HFFc6 (cell line): ENCODE measurements at places on chromosomes 3 and 15.

DNA sequence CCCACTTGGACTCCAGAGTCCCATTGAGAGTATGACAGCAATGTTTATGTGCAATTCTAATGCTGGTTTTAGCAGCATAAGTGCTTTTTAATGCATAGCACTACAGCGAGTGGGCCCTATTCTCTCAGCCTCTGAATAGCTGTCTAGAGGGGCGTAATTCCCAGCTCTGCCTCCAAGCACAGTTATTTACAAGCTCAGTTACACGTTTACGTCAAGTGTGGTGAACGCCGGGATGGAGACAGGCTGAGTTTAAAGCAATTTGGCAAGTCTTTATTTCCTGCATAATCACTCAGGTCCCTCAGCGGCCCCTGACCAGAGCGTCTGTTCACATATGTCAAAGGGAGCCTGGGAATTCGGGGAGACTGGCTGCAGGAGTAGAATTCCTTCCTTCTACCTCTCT, 43.9 kb downstream of the SOX14 start:
- no peak for DNase-seq

DNA sequence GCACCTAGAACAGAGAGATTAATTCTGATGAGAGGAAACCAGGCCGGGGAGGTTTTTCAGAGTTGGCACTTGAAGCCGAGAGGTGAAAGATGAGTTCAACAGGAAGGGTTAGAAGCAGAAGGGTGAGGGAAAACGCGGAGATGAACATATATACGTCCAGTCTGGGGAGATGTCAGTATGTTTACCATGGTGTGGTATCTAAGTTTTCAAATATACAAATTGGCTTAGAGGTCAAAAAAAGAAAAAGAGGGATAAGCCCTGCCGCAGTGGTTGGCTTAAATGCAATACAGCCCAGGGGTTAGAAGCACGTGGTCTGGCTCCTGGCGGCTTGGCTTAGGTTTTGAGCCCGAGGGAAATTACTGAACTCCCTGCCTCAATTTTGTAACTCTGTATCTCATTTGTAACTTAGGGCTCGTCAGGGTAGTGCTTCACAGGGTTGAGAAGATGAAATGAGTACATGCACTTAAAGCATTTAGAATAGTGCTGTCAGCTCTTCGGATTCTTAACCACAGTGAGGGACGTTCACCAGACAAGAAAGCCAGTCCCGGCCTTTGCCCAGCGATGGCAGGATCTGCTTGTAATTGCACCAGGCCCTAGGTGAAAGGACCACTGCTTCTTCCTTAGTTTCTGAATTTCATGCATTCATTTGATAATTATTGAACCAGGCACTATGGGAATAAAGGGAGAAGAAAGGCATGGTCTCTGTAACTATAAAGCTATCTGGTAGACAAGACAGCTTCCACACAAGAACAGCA, 6.4 kb downstream of the HES1 start:
- DNase-seq, result no peak

GRCh38 chr3:50545781-50546180, 21.8 kb downstream of the C3orf18 start:
- DNase-seq, result no peak

- DNase-seq, result no peak
Observed at GRCh38 chr15:25175033-25175788, 220.4 kb downstream of the SNRPN start.

- no peak for DNase-seq
Observed at GRCh38 chr3:171557173-171557572, 97.0 kb upstream of the TNIK start.

- peak; percentile 9 for DNase-seq
Observed at GRCh38 chr15:66472176-66472999, 25.2 kb downstream of the SNAPC5 start.

DNA sequence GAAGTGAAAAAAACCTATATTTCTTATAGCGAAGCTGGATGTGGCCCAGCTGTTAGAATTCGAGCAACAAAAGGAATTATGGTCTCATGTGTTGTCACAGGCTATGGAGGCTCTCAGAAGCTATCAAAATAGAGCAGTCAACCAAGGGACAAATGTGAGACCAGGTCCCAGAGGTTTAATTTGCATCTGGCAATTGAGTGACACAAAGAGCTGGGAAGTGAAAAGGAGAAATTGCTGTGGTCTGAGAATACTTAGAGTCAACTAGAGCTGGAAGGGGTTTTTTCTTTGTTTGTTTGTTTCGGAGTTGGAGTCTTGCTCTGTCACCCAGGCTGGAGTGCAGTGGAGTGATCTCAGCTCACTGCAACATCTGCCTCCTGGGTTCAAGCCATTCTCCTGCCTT, 61.3 kb upstream of the SMAD3 start:
- no peak for DNase-seq

- DNase-seq, result no peak
Observed at GRCh38 chr3:65581313-65581712, 457.4 kb downstream of the MAGI1 start.

GRCh38 chr3:133527081-133527715, 46.3 kb upstream of the CDV3 start:
- no peak for DNase-seq

DNA sequence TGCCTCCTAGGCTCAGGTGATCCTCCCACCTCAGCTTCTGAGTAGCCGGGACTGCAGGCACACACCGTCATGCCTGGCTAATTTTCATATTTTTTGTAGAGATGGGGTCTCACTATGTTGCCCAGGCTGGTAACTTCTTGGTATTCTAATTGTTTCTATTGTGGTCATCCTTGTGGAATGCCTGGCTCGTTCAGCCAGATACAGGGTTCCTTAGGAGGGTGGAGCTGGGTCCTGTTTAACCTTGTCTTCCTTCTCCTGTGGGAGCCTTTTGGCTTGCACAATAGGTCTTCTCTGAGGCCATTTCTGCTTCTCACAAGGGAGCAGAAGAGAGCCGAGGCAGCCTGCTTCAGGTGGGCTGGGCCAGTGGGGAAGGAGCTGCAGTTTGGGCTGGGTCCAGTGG, 15.7 kb downstream of the PLEKHO2 start:
- DNase-seq, result peak; percentile 65

GRCh38 chr15:92533298-92533697, 122.3 kb downstream of the FAM174B start:
- no peak for DNase-seq

- peak; percentile 57 for DNase-seq
Observed at GRCh38 chr15:80615783-80616391, 79.2 kb upstream of the ABHD17C start.

DNA sequence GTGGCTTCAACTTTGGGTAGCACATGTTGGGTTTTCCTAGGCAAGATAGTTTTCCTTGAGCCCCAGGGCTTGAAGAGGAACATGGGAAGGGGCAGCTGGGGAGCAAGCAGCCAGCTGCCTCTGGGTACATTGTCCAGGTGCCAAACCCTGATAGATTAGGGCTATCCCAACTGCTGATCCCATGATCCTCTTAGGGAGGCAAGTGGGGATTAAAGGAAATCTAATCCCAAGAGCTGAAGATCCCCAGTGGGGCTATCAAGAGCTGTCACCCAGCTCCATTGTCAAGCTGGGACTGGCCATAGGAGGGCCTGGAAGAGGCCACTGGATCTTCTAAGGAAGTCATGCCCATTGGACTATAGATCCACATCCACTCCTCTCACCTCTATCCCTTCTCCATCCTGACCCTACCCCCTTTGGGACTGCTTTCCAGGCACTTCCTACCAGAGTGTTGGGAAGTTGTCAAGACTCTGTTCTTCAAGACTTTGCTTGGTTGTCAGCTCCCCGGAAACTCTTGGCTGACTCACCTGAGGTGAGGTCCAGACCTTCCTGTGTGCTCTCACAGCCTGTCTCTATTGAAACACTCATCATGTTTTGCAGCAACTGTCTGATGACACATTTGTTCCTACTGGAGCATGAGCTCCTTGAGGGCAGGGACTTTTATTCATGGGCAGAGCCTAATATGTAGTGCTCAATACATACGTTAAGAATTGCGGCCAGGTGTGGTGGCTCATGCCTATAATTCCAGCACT, 5.9 kb downstream of the CAMK2N2 start:
- no peak for DNase-seq

DNA sequence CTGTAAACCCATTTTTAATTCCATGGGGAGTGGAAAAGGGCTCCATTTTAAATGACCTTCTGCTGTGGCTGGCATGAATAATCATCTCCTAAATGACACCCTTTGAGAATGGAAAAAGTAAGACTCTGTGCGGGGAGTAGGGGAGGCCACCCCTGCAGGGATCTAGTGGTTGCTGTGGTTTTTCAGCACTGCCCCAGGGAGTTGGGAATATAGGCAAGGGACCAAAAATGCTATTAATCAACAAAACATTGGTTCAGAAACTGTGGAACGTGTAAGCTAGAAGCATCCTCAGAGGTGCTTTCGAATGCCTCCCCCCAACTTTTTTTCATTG, 30.1 kb upstream of the ADAMTS7 start:
- DNase-seq, result no peak

DNA sequence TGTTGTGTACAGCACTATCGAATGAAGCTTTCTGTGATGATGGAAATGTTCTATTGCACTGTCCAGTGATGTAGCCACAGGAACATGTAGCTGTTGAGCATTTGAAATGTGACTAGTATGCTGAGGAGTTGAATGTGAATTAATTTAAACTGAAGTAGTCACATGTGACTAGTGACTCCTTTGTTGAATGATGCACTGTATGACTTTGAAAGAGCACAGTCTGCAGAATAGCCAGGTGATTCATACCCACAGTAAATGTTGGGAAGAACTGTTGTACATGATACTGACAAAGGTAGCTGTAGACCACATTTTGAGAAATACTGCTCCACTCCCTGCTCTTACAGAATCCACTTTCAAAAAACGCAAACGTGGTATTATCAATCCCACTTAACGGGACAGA, 34.0 kb upstream of the ACTL6A start:
- DNase-seq, result no peak

- no peak for DNase-seq
Observed at GRCh38 chr3:39548282-39548681, 80.8 kb downstream of the MOBP start.

DNA sequence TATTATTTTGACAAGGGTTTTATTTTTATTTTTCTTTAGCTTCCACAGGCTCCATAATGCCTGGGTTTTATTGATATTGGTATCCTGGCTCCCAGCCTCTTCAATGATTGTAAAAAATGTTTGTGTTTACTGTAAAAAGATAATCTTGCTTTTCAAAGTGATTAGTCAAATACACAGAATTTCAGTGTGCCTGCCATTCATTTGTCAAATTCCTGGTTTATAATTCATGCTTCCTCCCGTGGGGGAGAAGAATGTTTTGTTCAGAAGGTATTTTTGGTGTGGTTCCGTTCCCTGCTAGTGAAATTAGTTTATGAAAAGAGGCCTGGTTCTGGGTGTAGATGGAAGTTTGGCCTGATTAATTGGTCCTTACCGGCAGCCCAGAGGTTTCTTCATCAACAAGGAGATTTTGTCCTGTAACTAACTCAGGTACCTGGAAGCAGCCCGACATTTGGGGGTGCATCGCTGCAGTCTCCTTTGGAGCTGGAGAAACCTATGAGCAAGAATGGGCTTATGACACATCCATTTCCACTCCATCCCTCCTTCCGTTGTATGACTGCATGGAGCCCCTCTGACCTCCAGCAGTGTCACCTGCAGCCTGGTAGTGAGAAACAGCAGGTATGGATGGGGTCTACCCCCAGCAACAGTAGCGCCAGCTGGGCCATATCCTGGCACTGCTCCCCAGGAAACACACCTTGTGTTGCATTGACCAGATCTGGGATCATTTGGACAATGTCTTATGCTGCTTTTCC, 101.5 kb downstream of the PGPEP1L start:
- DNase-seq, result peak; percentile 27

- peak; percentile 94 for DNase-seq
Observed at GRCh38 chr15:32870240-32871033, 152.6 kb downstream of the GREM1 start.

- no peak for DNase-seq
Observed at GRCh38 chr3:186826410-186826975, 16.0 kb upstream of the ADIPOQ start.

- DNase-seq, result no peak
Observed at GRCh38 chr15:66884661-66885237, 180.7 kb upstream of the SMAD3 start.

- DNase-seq, result no peak
Observed at GRCh38 chr3:158961471-158961870, 159.6 kb downstream of the MFSD1 start.

- DNase-seq, result no peak
Observed at GRCh38 chr15:65344214-65344913, 33.4 kb downstream of the IGDCC3 start.

GRCh38 chr15:24269923-24270322, 405.7 kb upstream of the NPAP1 start:
- DNase-seq, result no peak

DNA sequence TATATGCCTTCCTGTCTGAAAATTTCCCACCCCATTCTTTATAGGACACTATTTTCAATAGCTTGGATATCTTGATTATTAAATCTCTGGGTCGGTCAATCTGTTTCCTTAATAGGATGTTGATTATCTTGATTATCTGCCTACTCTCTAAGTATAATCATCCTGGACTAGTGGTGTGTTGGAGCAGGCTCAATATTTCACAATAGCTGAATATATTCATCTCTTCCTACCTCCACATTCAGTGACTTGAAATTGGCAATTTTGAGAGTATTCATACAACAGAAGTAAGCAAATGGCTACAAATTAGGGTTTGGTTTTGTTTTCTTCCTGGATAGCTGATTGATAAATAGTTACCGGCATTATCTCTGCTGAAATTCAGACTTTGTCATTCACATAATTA, 1162.6 kb downstream of the ROBO1 start:
- DNase-seq, result no peak

DNA sequence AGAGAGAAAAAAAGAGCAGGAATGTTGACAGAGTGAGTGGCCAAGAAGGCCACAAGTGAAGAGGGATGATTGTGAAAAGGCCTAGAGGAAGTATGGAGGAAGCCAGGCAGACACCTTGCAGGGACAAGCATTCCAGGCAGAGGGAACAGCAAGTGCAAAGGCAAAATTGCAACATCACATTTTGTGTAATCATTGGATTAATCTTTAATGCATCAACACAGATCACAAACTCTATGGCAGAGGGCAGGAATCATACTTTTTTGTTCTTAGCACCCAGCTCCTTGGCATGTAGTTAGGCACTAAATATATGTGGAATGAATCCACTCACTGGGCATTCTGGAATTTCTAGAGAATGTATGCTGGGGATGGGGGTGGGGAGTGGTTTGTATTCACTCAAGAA, 312.1 kb upstream of the PROK2 start:
- DNase-seq, result no peak

DNA sequence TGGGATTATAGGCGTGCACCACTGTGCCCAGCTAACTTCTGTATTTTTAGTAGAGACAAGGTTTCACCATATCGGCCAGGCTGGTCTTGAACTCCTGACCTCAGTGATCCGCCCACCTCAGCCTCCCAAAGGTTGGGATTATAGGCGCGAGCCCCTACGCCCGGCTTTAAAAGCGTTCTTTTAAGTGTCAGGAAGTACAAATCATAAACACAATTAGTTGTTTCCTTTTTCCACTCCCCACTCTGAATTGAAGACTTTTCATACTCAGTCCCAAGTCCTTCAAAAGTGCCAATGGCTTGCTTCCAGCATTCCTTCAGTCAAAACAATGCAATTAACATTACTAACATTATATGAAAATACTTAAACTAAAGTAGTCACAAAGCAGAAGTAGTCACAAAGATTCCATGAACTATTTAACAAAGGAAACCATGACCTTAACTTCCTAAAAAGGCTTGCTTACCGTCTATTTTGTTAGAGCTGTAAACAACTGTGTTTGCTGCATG, 8.1 kb downstream of the WDR82 start:
- DNase-seq, result no peak

- peak; percentile 48 for DNase-seq
Observed at GRCh38 chr3:50340448-50341329, at the start of gene RASSF1. Gene RASSF1, minus strand, starts transcription at chr3:50340836. Its CDS starts 31 bp downstream, at chr3:50340805.
